ENCODE measurements at places on chromosomes 1 and 21.

DNA sequence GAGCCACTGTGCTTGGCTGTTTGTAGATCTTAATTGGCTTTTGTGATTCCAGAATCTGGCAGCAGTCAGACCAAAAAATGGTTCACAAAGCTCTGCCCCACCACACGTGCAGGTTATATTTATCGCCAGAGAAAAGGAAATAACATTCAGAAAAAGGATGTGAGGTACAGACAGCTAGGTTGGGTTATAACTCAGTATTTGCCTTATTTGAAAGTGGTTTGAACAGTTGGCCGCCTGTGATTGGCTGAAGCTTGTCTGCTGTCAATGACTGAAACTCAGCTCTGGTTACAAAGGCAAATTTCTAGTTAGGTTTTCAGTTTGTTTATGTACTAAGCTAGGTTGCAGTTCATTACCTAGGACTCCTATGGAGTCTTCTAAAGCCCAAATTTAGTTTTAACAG is 9.6 kb downstream of the SH3BGR start:
- DNase-seq: no peak

- peak; percentile 53 for DNase-seq
Measured at GRCh38 chr1:8212580-8213031, 105.3 kb upstream of the SLC45A1 start.

DNA sequence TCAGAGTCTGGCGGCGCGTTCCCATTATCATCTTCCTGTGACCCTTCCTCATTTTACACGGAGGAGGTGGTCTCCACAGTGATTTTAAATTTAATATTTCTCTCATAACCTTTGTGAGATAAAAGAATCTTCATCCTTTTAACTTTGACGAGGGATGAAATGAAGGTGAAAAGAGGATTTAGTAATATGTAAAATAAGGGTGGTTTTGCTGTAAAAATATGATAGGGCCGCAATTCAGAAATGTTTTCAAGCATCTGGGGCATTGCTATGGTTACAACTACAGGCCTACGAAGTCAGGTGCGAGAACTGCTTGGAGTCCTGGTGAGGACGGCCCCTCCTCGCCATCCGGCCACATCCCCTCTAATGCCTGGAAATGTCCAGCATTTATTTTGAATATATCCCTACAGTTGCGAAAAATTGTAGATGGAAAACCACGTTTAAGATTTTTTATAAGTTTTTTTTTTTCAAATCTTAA is 422 bp upstream of the RSBN1 start:
- DNase-seq: peak; percentile 32

DNA sequence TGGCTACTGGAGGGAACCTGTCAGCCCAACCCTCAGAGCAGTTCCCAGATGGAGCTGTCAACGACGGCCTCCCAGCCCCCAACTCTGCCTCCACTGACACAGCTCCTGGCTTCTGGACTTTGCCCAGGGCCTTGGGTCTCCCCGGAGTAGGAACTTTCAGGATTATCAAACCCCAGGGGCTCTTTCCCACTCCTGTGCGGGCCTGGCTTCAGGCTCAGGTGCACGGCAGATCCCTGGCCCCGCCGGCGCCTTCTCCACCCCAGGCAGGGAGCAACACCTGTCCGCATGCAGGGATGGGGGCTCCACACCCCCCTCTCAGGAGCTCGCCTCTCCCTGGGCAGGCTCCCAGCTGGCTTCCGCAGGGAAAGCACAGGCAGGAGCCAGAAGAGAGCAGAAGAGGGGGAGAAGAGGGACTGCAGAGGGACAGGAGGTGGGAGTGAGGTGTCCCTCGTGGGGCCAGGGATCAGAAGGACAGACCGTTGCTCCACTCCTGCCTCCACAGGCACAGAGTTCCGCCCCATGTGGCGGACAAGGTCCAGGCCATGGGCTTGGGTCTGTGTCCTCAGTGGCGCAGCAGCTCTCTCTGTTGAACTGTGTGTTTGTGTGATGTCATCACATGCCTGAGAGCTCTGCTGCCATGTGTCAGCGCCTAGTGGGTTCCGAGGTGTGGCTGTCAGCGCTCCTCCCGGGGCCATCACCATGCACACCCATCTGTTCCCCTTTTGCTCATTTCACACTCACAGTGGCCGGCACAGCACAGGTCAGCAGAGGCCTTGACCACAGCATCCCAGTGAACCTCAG is 107.7 kb downstream of the PDE9A start:
- DNase-seq: no peak

GRCh38 chr1:182200025-182200812 is 138.7 kb upstream of the ZNF648 start:
- DNase-seq: no peak

- DNase-seq: no peak
Measured at GRCh38 chr1:68954841-68955240, 458.0 kb upstream of the DEPDC1 start.

DNA sequence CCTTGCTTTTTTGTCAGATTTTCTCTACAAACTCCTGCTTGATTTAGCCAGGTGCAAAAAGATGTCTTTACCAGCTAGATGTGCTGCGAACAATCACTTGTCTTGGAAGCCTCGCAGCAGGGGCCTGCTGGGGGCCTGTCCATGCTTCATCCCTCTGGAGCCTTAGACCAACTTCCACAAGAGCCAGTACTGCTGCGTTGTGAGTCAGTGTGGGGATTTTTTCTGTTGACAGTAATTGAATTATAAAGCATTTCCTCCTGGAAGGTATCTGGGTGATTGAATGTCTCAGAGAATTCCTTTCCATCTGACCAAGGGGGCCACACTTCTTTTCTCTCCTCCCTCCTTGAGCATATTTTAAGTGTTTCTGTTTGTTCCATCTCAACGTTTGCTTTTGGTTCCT is 40.4 kb upstream of the LDLRAP1 start:
- peak; percentile 71 for DNase-seq

GRCh38 chr1:75426688-75427087 is 184.2 kb downstream of the SLC44A5 start:
- DNase-seq: no peak

DNA sequence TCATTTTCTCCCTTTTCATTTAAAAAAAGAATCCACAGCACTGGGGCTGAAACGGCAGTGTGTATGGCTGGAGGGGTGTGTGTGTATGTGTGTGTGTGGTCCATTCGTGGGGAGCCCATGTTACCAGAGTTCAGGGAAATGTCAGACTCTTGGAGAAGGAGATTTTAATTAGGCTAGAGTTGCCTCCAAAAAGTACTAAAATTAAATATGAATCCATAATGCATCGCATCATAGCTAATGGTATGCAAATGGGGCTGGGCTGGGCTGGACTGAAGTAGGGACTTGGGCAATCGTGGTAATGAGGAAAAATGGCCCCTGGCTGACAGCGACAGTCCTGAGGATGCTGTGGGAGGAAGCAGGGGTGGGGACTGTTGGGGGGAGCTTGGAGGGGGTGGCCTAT is 24.8 kb downstream of the GRIK3 start:
- no peak for DNase-seq

DNA sequence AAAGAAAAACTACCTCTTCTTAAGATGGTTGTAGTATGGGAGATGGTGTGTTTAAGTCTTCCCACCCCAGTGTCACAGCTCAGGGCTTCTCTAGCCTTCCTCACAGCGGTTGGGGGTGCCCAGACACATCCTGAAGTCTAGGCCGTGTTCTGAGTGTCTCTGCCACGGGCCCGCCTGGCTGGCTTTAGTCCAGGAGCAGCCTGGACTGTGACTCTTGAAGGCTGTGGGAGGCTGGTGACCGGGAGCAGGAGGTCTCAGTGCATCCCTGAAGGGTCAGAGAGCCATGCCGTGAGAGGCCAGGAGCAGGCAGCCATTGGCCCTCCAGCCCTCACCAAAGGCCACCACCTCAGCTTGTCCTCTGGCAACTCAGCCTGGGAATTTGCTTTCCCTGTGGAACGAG is 4.5 kb downstream of the EPHX1 start:
- no peak for DNase-seq

DNA sequence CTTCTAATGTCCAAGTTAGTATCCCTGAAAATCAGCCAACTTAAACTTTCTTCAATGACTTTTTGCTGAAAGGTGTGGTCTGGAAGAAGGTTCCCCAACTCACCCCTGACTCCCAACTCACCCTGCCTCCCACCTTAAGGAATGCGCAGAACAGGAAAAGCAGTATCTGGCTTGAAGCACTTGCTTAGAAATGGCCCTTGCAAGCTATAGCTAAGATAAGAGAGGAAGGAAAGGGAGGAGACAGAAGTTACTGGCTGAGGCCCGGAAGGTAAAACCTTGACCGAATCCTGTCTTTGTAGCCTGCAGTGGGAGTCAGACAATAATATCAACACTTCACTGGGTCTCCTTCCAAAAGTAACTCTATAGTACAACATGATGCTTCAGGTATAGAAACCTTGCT is 2.9 kb downstream of the CYYR1 start:
- DNase-seq: no peak

DNA sequence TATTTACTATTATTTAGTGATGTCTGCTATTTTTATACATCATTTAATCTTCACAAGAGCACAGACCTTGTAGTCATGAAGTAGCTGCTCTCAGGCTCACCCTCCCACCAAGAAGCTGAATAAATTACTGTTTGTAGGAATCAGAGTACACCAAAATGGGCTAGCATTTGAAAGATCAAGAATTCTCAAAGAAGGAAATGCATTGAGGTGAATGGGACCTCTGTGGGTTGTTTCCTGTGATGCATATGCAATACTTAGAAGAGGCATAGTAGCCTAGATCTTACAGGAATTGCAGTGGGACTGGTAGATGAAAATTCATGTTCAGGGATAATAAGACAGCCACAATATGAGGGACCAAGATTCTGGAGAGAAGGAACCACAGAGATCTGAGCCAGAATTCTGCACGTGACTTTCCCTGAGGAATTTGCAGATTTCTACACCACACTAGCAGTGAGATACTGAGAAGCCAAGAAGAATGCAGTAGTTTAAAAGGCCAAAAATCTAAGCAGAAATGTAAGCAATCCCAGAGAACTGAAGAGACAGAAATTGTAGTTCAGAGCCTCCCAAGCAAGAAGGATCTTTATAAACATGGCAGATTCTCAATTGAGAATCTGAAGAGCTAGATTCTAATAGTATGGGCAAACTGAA is 307.0 kb downstream of the ST6GALNAC3 start:
- peak; percentile 51 for DNase-seq

- DNase-seq: peak; percentile 85
Measured at GRCh38 chr1:9292361-9293240, at the start of gene SPSB1. TSS of gene SPSB1 (plus strand) at chr1:9292894. CDS start at chr1:9355892, 62,998 bp downstream.

DNA sequence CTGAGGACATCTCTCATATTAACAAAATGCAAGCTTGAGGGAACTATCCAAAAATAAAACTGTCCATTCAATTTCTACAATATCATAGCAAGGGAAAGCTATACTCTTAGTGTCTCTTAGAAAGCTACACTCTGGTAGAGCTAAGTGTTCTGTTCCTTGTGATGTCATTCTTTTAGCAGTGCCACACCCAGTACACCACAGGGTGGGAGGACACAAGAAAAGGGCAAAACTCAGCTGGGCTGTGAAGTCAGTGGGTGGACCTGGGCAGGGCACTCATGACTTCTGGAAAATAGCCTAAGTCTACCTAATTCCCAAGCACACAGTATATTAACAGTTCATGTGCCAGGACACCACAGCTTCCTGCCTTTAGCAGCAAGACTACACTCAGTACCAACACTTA is 42.2 kb upstream of the TNFSF4 start:
- DNase-seq: peak; percentile 32

DNA sequence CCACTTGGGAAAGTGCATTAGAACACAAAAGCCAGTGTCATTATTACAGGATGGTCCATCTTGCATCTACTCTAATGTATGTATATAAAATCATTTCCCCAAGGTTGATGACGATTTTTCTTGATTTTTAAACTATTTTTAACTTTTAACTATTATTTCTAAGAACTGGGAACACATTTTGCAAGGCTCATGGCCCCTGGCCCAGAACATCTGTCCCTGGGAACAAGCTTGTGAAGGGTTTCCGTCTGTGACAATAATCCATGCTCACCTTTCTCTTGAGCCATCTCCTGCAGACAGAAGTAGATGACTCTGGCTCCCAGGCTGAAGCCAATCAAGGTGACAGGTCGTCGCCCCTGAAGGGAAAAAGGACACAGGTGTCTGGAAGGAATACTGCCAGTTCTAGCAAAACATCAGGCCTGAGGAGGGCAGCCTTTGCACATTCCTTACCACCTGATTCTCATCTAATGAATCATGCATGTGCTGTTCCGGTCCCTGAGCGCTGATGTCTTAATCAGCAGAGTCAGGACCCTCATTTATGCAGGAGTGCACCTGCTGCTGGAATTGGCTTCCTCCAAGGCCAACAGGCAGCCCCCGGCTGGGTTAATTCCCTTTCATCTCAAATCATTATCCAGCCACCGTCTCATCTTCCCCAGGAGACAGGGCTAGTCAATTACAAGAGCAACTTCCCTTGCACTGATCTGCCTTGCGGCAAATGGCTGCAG is 62.5 kb downstream of the TMCO4 start:
- DNase-seq: peak; percentile 56

DNA sequence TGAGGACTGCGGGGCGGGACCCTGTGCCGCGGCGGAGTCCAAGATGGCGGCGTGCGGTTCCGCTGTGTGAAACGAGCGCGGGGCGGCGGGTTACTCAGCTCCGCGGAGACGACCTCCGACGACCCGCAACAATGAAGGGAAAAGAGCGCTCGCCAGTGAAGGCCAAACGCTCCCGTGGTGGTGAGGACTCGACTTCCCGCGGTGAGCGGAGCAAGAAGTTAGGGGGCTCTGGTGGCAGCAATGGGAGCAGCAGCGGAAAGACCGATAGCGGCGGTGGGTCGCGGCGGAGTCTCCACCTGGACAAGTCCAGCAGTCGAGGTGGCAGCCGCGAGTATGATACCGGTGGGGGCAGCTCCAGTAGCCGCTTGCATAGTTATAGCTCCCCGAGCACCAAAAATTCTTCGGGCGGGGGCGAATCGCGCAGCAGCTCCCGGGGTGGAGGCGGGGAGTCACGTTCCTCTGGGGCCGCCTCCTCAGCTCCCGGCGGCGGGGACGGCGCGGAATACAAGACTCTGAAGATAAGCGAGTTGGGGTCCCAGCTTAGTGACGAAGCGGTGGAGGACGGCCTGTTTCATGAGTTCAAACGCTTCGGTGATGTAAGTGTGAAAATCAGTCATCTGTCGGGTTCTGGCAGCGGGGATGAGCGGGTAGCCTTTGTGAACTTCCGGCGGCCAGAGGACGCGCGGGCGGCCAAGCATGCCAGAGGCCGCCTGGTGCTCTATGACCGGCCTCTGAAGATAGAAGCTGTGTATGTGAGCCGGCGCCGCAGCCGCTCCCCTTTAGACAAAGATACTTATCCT is 430 bp downstream of the RBM15 start:
- peak; percentile 57 for DNase-seq

- DNase-seq: no peak
Measured at GRCh38 chr1:234854645-234855039, 244.7 kb upstream of the IRF2BP2 start.

- DNase-seq: no peak
Measured at GRCh38 chr1:57713501-57713900, 289.6 kb upstream of the DAB1 start.

GRCh38 chr1:23423415-23424292 is 894 bp downstream of the TCEA3 start:
- no peak for DNase-seq

- DNase-seq: no peak
Measured at GRCh38 chr1:84686223-84686622, 4.0 kb downstream of the SSX2IP start.

Data from choroid plexus epithelial cell (primary cell).